ENCODE measurements at places on chromosomes 13 and 19.
A peak's percentile ranks its signal among the peaks of the same experiment; 100 is the strongest.

GRCh38 chr19:47661611-47662010, 51.6 kb upstream of the EHD2 start:
- no peaks in the 10 kb centered on the region for H3K36me3 ChIP-seq
- H3K27ac ChIP-seq: no peak overlapping the region
- no peaks in the 10 kb centered on the region for H3K27me3 ChIP-seq
- no peak overlapping the region for H3K4me3 ChIP-seq
- no peak for DNase-seq

- no peaks in the 10 kb centered on the region for H3K36me3 ChIP-seq
- H3K4me1 ChIP-seq: peaks cover 7% of the 10 kb centered on the region
- H3K27me3 ChIP-seq: no peaks in the 10 kb centered on the region
- no peak overlapping the region for H3K4me3 ChIP-seq
- DNase-seq: no peak
- H3K27ac ChIP-seq: peak overlapping the region; percentile 43
These were observed 512.1 kb downstream of the IRS2 start for GRCh38 chr13:109274188-109274821.

GRCh38 chr19:35220315-35220921, 8.1 kb downstream of the FAM187B start:
- H3K27me3 ChIP-seq: no peaks in the 10 kb centered on the region
- DNase-seq: no peak
- no peaks in the 10 kb centered on the region for H3K4me1 ChIP-seq
- H3K36me3 ChIP-seq: no peaks in the 10 kb centered on the region

GRCh38 chr13:84553227-84553626, 671.0 kb upstream of the SLITRK1 start:
- no peaks in the 10 kb centered on the region for H3K36me3 ChIP-seq
- H3K27me3 ChIP-seq: no peaks in the 10 kb centered on the region
- no peak overlapping the region for H3K27ac ChIP-seq
- no peak overlapping the region for H3K4me3 ChIP-seq
- no peaks in the 10 kb centered on the region for H3K4me1 ChIP-seq

DNA sequence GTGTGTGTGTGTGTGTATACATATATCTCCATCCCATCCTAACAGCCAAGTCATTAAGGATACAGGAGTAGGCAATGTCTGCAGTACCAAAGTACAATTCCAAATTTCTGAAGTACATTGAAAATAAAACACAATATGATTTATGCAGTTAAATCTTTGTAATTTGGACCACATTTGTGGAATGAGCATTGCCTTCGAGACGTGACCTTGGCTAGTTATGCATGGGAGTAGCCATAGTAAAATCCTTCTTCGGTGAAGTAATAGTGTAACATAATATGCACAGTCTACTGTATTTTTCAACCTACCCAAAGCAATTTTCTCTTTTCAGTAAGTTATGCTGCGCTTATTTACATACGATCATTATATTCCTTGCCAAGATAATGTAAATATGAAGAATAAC, 665.7 kb upstream of the GPC6 start:
- H3K27ac ChIP-seq: no peak overlapping the region
- no peaks in the 10 kb centered on the region for H3K27me3 ChIP-seq
- H3K36me3 ChIP-seq: no peaks in the 10 kb centered on the region
- no peak for DNase-seq
- no peak overlapping the region for H3K4me3 ChIP-seq

DNA sequence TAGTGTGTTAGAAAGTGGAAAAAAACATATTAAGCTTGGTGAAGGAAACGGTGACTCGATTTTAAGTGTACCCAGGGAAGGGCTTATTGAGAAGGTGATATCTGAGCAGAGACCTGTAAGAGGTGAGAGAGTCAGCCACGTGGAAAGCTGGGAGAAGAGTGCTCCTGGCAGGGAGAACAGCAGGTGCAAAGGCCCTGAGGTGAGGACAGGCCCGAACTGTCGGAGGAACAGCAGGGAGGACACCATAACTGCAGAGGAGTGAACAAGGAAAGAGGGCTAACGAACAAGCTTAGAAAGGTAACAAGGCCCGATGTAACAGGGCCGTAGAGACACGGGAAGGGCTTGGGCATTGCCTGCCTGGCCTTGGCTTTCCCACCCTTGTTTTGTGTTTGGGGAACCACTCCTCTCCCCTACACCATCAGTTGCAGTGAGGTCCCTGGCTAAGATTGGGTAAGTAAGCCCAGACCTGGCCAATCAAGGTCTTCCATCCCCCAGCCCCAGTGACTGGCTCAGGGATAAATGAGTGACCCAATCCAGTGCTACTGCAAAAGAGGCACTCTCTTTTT, 7.3 kb downstream of the ATP4A start:
- no peak overlapping the region for H3K27ac ChIP-seq
- no peak for DNase-seq
- no peak overlapping the region for H3K4me3 ChIP-seq
- peaks cover 12% of the 10 kb centered on the region for H3K27me3 ChIP-seq

DNA sequence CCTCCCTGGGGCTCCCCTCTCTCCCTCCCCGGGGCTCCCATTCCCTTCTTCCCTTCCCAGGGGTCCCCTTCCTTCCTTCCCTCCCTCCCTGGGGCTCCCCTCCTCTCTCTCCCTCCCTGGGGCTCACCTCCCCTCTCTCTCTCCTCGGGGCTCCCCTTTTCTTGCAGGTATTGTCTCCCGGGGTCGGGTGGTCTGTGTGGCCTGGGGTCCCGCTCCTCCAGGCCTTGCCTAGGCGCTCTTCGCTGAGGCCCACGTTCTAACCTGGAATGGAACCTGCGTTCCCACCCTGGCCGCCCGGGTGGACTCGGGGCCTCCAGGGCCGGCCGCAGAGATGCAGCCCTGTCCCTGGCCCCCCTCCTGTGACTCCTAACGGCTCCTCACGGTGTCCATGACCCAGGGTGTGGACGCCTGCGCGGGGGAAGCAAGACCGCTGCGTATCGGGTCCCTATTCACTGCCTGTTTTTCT, 940 bp upstream of the DCUN1D2 start:
- DNase-seq: peak; percentile 70
- H3K4me1 ChIP-seq: peaks cover 3% of the 10 kb centered on the region
- H3K4me3 ChIP-seq: peak overlapping the region; percentile 90
- peak overlapping the region; percentile 55 for H3K27ac ChIP-seq

- peaks cover 4% of the 10 kb centered on the region for H3K36me3 ChIP-seq
- DNase-seq: no peak
- H3K27ac ChIP-seq: peak overlapping the region; percentile 40
- H3K4me3 ChIP-seq: peak overlapping the region; percentile 72
- no peaks in the 10 kb centered on the region for H3K27me3 ChIP-seq
These were observed 11.5 kb upstream of the CAPNS1 start for GRCh38 chr19:36128392-36128736.

DNA sequence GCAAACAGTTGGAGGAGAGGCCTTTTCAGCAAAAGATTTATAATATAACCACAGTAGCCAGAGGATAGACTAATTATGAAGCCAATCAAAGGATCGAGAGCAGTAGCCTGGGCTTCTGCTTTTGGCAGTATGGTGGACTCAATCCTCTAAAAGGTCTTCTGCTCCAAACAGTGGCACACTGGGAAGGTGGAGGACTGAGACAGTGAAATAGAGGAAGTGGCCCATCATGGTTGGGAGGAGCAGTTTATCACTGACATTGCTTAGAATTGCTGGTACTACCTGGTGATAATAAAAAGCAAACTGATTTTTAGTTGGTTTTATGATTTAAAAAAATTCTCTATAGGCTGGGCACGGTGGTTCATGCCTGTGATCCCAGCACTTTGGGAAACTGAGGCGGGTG, 20.9 kb upstream of the PLAUR start:
- no peak overlapping the region for H3K4me3 ChIP-seq
- H3K27ac ChIP-seq: no peak overlapping the region
- H3K27me3 ChIP-seq: no peaks in the 10 kb centered on the region
- H3K36me3 ChIP-seq: no peaks in the 10 kb centered on the region

DNA sequence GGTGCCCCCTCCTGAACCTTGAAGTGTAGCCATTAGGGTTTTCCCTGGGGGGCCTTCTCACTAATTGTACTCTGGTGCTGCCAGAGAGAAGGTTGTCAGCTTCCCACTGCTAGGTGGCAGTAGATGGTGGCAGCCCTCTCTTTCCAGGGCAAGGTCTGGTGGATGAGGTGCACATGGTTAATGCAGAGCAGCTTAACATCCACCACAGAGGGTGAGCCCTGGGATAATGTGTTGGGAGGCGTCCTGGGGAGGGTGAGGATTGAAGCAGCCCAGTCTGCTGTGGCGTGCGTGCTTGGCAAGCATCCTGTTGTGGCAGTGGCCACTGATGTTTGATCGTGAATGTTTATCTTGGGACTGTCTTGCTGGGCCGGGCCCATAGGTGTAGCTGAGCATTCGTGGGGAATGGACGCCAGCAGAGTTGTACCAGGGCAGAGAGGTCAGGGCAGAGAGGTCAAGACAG, 5.8 kb downstream of the EGLN2 start:
- H3K4me3 ChIP-seq: no peak overlapping the region
- H3K36me3 ChIP-seq: peaks cover 6% of the 10 kb centered on the region
- no peaks in the 10 kb centered on the region for H3K27me3 ChIP-seq
- H3K27ac ChIP-seq: no peak overlapping the region
- no peak for DNase-seq

DNA sequence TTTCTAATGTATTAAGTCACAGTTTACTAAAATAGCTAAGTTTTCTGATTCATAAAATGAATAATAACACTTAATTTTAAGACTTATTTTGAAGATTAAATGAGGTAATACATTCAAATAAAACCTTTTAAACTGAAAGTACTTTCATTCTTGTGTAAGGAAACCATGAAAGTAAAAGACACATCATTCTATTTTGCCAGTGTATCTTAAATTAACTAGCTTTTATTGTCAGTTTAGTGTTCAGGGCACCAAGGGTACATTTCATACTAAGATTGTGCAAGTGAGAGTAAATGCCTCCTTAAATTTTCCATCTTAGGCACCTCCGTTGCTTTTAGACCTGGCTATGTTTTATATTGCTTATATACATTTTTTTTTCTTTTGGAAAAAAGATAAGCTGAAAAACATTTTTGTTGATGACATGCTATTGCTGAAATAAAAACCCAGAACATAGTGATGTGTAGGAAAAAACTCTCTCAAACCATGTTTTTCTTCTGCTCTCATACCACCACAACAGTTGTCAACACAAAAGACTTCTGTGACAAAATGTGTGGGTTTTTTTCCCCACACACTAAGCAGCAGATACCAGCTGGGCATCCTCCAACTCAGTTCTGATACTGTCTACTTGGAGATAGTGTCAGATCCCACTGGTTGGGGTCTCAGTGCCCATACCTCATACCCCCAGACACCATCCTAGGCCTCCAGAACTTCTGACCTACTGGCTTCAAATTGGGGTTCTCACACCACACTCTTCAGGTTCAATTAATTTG, 30.7 kb upstream of the LPAR6 start:
- no peaks in the 10 kb centered on the region for H3K4me1 ChIP-seq
- H3K27ac ChIP-seq: no peak overlapping the region
- H3K4me3 ChIP-seq: no peak overlapping the region
- H3K27me3 ChIP-seq: no peaks in the 10 kb centered on the region

GRCh38 chr13:97255515-97256021, 33.4 kb downstream of the MBNL2 start:
- no peak for DNase-seq
- no peaks in the 10 kb centered on the region for H3K36me3 ChIP-seq
- peaks cover 13% of the 10 kb centered on the region for H3K4me1 ChIP-seq
- no peak overlapping the region for H3K27ac ChIP-seq

DNA sequence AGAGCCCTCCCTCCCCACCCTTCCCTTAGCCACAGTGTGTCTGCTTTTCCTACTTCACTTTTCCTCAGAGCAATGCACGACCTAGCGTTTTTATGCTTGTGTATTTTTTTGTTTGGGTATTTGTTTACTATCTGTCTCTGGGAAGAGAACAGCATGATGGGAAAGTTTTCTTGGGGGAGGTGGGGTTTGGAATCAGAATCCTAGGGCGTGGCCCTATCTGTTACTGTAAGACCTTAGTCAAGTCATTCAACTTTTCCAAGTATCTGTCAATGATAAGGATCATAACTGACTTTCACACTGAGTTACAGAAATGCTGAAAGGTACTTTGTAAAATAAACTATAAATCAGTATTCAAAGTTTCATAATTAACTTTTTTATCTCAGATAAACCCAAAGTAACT, 146.3 kb upstream of the WASF3 start:
- H3K36me3 ChIP-seq: no peaks in the 10 kb centered on the region
- no peak for DNase-seq
- H3K27me3 ChIP-seq: no peaks in the 10 kb centered on the region
- no peak overlapping the region for H3K27ac ChIP-seq
- no peaks in the 10 kb centered on the region for H3K4me1 ChIP-seq
- H3K4me3 ChIP-seq: no peak overlapping the region

DNA sequence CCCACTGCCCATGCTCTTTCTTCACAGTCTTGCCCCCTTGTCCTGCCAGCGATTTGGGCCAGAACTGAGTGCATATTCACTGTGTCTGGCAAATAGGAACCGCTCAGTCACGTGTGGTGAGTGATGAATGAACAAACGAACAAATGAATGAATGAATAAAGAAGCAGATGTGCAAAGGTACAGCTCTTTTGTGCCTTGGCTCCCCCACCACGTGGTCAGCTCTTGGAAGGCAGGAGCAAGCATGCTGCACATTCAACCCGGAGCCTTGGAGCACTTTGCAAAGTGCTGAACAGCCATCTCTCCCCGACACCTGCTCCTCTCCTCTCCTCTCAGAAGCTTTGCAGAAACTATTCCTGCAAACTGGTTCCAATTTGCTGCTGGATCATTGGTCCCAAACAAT, 52.4 kb downstream of the LATS2 start:
- no peak overlapping the region for H3K4me3 ChIP-seq
- no peaks in the 10 kb centered on the region for H3K36me3 ChIP-seq
- no peak overlapping the region for H3K27ac ChIP-seq
- H3K4me1 ChIP-seq: no peaks in the 10 kb centered on the region
- no peak for DNase-seq

DNA sequence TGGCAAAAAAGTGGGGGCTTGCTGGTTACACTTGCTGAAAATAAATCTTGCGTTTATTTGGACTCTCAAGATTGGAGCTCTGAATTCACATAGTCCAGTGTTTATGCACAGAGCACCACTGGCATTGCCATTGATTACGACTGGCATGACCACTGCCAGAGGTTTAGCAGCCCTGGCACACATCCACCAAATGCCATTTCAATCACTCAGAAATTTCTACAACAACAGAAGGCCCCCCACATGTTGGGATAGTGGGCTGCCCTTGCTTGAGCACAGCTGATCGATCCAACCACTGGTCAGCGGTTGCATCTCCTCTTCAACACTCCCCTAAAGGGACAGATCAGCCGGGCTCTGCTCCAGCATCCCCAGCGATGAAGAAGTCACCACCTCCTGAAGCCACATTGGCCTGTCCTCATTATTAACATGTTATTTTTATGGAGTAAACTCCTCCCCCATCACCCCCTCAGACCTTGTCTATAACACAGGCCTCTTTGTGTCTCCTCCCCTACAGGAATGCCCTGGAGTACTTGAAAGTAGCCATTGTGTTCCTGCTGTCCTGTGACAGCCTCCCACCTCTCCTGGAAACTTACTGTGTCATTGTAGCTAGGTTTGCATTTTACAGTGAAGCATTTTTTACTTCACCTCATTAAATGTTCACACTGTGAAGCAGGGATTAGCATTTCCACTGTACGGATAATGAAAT, 51.3 kb downstream of the CDADC1 start:
- no peaks in the 10 kb centered on the region for H3K36me3 ChIP-seq
- H3K27ac ChIP-seq: no peak overlapping the region
- no peaks in the 10 kb centered on the region for H3K4me1 ChIP-seq
- DNase-seq: no peak

All from H1 (cell line).